ENCODE measurements at places on chromosomes 6 and 20.

GRCh38 chr20:8306937-8307336 lies 174.9 kb downstream of the PLCB1 start:
- no peak for DNase-seq

- DNase-seq, result no peak
Measured at GRCh38 chr20:55605594-55605993, 399.7 kb downstream of the CBLN4 start.

DNA sequence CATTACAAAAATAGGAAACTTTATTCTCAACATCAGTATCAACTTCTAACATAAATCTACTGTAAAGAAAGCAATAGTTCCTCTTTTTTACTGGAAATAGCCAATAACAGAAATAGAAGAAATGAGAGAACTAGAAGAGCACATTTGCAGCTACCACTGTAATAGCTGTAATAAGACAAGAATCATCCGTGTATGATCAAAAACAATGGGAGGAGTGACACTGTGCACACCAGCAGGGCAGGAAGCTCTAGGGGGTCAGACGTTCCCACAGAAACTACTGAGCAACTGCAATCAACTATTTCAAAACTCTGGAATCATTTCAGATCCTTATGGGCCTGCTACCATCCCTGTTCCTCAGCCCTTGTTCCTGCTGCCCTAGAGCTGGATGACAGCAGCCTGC lies 43.7 kb downstream of the NINL start:
- DNase-seq, result no peak

GRCh38 chr20:22719167-22719591 lies 134.8 kb upstream of the FOXA2 start:
- no peak for DNase-seq

GRCh38 chr20:44970243-44970757 lies 4.0 kb downstream of the STK4 start:
- DNase-seq, result no peak
